Karpas-422 (cell line): ENCODE measurements at places on chromosomes 11 and 22. TPM values are rescaled to one million over a fixed set of nuclear protein-coding genes. Genes with fewer than 3 reads are reported as not detected.

GAS2 gene
- total RNA-seq: 0.86 TPM in 1 of 2 replicates, not detected in the other

HIPK3 gene
- 35.8 and 67.0 TPM in 2 replicates for total RNA-seq

SYT9 gene
- total RNA-seq: not detected in 2 replicates

GUCY1A2 gene
- 0.04 TPM in 1 of 2 replicates, not detected in the other for total RNA-seq

IGSF9B gene
- 3.5 and 5.6 TPM in 2 replicates for total RNA-seq

- no peak overlapping the region for H3K4me3 ChIP-seq
- H3K4me1 ChIP-seq: peaks cover 48% of the 10 kb centered on the region
- no peaks in the 10 kb centered on the region for H3K36me3 ChIP-seq
- no peak overlapping the region for H3K27ac ChIP-seq
These were observed 11.3 kb upstream of the ETS1 start for GRCh38 chr11:128598506-128599150.
